ENCODE measurements at places on chromosomes 11 and 22.

- no peak for DNase-seq
- no peaks in the 10 kb centered on the region for H3K27me3 ChIP-seq
- no peak overlapping the region for H3K4me3 ChIP-seq
These were observed 299.8 kb upstream of the CNTN5 start for GRCh38 chr11:98720951-98721350.

- H3K27ac ChIP-seq, result peak overlapping the region; percentile 100
- peaks cover 30% of the 10 kb centered on the region for H3K4me1 ChIP-seq
- H3K27me3 ChIP-seq, result no peaks in the 10 kb centered on the region
These were observed 15.8 kb downstream of the DGKZ start for GRCh38 chr11:46363031-46363407.

DNA sequence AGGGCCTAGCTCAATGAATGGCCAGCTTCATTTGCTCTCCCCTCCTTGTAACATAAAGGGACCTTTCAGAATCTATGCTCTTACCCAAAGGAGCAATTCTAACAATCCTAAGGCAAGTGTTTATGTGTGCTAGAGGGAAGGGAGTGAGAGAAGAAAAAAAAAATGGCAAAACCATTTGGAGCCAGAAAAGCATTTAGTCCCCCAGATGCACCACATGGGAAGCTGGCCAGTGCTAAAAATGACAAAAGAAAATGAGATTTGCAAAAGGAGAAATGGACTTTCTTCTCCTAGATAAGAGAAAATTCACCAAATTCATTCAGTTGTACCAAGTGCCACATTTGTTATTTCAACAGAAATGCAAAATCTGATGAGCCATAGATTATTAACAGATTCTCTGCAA lies 52.8 kb downstream of the SERGEF start:
- no peaks in the 10 kb centered on the region for H3K27me3 ChIP-seq
- H3K4me1 ChIP-seq, result no peaks in the 10 kb centered on the region
- H3K36me3 ChIP-seq, result peaks cover 56% of the 10 kb centered on the region
- no peak for DNase-seq

GRCh38 chr22:47369020-47369419 lies 606.6 kb downstream of the TBC1D22A start:
- H3K27ac ChIP-seq, result no peak overlapping the region
- no peaks in the 10 kb centered on the region for H3K4me1 ChIP-seq
- H3K27me3 ChIP-seq, result no peaks in the 10 kb centered on the region

DNA sequence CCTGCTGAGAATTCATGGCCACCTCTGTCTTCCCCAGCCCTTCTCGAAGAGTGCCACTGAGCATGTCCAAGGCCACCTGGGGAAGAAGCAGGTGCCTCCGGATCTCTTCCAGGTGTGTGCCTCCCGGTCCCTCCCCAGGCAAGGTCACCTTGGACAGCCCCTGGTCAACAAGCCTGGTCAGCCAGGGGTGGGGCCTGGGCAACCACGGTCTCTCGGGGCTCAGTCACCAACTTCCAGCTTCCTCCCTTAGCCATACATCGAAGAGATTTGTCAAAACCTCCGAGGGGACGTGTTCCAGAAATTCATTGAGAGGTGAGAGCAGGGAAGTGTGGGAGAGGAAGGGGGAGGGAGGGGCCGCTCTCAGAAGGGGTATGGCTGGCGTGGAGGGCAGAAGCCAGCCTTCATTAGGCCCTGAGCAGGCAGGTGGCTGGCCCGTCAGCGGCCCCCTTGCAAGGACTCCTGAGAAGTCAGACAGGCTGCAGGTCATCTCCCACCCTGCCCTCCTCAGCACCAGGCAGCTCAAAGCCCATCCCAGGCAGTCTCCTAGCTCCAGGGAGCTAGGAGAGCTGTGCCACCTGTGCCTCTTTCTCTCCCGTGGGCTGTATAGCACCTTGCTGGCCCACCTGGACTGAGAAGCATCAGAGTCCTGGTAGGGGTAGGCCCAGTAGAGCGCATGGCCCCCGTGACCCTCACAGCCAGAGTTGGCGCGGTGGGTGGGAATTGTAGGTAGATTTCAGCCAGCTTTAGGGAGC lies 9.3 kb upstream of the ANKRD13D start:
- H3K4me1 ChIP-seq, result peaks cover 53% of the 10 kb centered on the region
- no peak for DNase-seq
- H3K27ac ChIP-seq, result peak overlapping the region; percentile 98
- peaks cover 90% of the 10 kb centered on the region for H3K36me3 ChIP-seq
- H3K27me3 ChIP-seq, result no peaks in the 10 kb centered on the region

DNA sequence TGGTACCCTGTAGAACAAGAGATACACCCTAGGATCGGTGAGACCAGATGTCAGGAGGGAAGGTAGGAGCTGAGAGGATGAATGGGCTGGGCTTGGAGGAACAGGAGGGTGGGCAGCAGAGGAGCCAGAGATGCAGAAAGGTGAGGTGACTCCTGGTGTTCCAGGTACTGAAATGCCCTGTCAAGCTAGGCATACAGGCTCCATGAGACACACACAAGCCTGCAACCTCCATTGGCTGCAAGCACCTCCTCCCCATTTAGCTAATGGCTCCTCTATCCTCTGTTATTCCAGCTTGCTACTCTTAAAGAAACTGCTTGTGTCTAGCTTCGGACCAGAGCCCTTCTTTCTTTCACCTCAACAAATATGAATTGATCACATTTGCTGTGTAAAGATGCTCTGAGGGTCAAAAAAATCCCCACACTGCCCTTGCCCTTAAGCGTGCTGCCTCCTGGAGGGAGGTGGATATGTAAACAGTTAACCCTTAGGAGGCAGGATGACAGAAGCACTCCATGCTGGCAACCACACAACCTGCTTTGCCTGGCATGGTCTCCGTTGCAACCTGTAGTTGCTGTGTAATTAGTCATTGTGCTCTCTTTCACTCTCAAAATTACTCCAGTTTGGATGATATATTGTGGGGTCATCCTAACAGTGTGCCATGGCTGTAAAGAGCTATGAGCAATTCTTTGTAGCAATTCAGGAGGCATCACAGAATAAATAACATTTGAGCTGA lies 156.0 kb downstream of the PKNOX2 start:
- H3K4me3 ChIP-seq, result no peak overlapping the region
- no peaks in the 10 kb centered on the region for H3K36me3 ChIP-seq
- no peak overlapping the region for H3K27ac ChIP-seq
- DNase-seq, result no peak
- no peaks in the 10 kb centered on the region for H3K4me1 ChIP-seq

- no peak overlapping the region for H3K4me3 ChIP-seq
- H3K4me1 ChIP-seq, result no peaks in the 10 kb centered on the region
- peaks cover 5% of the 10 kb centered on the region for H3K27me3 ChIP-seq
These were observed 67.5 kb upstream of the THY1 start for GRCh38 chr11:119490253-119491006.

DNA sequence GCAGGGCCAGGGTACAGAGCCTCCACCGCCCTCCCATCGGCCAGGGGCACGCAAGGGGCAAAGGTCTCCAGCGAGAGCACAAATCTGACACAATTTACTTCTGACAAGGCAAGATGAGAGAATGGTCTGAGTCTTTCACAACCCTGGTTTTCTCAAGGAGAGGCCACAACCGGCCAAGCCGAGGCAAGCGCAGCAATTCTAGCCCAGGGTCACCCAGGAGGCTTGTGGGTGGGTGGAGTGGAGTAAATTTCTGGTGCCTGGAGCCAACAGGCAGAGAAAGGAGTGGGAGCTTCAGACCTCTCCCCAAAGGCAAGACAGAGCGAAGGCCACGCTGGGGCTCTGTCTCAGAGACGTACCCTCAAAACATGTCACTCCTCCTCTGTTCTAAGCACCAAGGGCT lies 9.3 kb downstream of the LARGE2 start:
- H3K4me1 ChIP-seq, result no peaks in the 10 kb centered on the region
- no peak for DNase-seq
- no peaks in the 10 kb centered on the region for H3K27me3 ChIP-seq

GRCh38 chr11:113105592-113105991 lies 144.4 kb downstream of the NCAM1 start:
- H3K4me1 ChIP-seq, result no peaks in the 10 kb centered on the region
- no peaks in the 10 kb centered on the region for H3K27me3 ChIP-seq
- no peak for DNase-seq
- H3K36me3 ChIP-seq, result no peaks in the 10 kb centered on the region
- H3K4me3 ChIP-seq, result no peak overlapping the region
- no peak overlapping the region for H3K27ac ChIP-seq

Data from DND-41 (cell line).